ENCODE measurements at places on chromosomes 12 and 14.

GRCh38 chr14:104592785-104593184, 11.8 kb downstream of the TMEM179 start:
- no peak for DNase-seq

DNA sequence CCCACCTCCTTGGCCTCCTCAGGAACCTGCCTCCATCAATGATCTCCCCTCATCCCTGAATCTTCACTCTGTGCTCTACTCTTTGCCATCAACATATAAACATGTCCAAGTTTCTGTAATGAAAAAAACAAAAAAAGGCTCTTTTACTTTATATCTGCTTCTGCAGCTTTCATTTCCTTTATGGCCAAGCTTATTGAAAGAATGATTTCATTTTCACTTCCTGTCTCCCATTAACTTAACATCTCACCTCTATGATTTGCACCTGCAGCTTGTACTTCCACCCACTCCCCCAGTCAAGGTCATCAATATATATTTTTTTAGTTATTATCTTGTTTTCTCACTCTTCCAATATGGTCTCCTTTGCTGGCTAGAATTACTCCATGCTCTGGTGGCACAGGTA, 15.6 kb upstream of the RNU6-7 start:
- DNase-seq, result no peak

DNA sequence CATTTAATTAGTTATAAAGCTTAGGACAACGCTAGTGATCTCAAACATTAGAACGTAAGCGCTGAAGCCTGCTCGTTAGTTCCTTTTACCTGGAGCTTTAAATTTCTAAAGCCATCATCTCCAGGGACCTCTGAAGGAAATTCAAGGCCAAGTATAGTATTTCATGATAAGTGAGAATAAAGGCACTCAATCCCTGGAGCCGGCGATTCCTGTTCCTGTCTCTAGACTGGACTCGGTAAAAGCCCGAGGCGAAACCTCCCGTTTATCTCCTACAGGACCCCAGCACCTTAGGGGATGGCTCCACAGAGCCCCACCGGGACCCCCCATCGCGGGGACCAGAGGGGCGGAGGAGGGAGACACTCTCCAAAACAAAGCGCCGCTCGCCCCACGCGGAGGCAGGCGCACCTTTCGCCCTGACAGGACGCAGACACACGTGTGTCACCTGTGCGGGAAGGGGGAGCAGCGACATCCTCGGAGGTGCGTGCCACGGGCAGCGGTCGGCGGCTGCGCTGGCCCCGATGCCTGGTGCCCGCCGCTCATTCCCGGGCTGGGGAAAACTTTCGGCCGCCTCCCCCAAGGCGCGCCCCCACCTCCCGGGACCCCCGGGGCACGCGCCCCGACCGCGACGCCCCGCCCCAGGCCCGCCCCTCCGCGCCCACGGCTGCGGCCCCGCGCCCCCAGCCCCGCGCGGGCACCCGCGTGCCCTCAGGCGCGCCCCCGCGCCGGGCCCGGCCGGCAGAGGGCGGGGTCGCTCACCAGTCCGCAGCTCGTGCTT, 678 bp downstream of the RPS6KA5 start:
- no peak for DNase-seq

GRCh38 chr14:103696070-103696402, 19.2 kb downstream of the XRCC3 start:
- no peak for DNase-seq

- no peak for DNase-seq
Measured at GRCh38 chr14:99350751-99351150, 78.8 kb upstream of the BCL11B start.

DNA sequence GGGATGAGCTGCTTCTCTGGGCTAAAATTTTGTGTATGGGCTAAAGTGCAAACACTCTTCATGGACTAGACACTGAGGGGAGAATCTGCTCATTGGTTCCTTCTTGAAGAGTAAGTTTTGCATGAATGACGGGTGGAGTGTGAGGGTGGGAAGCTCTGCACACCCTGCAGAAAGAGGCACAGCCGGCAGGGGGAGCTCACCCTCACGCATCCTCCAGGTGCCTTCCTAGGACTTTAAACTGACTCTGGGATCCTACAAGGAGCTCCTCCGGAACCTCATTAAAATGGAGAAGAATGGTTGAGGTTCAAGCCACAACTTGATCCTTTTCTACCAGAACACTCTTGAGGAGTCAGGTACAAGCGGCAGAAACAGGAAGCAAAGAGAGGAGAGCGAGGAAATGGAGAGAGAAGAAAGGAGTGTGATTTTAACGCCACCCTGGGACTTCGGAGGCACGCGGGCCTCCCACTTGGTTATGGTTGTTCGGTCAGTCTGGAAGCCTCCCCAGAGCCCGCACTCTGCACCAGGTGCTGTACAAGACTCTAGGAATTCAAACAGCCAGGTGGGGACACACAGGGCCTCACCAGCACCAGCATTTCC, 87.5 kb downstream of the SETD3 start:
- no peak for DNase-seq

DNA sequence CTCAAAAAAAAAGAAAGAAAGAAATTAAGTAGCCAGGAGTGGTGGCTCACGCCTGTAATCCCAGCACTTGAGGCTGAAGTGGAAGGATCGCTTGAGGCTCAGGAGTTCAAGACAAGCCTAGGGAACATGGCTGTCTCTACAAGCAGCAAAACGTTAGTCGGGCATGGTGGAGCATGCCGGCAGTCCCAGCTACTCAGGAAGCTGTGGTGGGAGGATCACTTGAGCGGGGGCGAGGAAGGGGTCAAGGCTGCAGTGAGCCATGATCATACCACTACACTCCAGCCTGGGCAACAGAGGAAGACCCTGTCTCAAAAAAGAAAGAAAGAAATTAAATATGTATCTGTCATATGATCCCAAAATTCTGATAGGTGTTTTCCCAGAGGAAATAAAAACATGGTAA, 5.3 kb downstream of the RAD52 start:
- no peak for DNase-seq

DNA sequence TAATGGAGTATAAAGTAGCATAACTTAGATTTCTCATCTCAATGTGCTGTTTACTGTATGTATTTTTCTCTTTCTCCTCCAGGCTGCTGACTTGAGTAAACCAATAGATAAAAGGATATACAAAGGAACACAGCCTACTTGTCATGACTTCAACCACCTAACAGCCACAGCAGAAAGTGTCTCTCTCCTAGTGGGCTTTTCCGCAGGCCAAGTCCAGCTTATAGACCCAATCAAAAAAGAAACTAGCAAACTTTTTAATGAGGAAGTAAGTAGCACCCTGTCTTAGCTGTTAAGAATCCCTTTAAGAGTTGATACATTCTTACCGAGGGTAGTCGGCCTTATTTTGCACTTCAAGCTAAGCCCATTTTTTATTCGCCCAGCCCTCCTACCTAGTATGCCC, 55.2 kb downstream of the WDR20 start:
- no peak for DNase-seq

Data from NCI-H1417 treated with DMSO at 0.1 percent for 48 hours (cell line).